ENCODE measurements at places on chromosomes 4 and X. TPM values are rescaled to one million over a fixed set of nuclear protein-coding genes. Genes with fewer than 3 reads are reported as not detected.

TMSB15C gene
- polyA plus RNA-seq: 0.89 TPM

DNA sequence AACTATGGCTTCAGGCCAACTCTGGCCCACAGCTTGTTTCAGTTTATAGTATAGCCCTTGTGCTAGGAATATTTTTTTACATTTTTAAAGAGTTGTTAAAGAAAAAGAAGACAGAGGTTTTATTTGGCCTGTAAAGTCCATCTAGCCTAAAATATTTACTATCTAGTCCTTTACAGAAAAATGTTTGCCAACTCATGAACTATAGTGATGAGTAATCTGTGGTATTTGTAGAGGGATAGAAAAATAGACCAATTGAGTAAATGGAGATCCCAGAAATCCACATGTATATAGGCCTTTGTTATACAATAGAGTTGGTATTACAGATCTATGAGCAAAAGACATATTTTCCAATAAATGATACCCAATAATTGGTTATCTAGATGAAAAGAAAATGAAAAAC is 288.7 kb downstream of the PRDM5 start:
- no peak for DNase-seq

DNA sequence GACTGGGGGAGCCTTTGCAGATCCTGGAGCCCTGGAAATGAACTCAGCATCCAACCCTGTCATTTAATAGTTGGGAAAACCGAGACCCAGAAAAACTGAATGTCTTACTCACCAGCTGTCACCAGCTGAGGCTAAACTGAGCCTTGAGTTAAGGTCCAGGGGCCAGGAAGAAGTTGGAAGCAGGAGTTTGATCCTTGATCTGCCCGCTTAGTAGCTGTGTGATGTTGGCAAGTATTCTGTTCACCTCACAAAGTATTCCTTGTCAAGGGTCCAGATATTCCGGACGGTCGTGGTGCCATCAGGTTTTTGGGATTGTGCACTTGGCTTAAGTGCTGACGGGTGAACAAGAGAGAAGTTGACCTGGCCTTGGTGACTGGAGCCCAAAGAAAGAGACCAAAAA is 30.7 kb upstream of the PROM1 start:
- no peak for DNase-seq

DNA sequence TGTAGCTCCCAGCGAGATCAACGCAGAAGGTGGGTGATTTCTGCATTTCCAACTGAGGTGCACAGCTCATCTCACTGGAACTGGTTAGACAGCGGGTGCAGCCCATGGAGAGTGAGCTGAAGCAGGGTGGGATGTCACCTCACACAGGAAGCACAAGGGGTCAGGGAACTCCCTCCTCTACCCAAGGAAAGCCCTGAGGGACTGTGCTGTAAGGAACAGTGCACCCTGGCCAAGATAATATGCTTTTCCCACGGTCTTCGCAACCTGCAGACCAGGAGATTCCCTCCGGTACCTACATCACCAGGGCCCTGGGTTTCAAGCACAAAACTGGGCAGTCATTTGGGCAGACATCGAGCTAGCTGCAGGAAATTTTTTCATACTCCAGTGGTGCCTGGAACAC is 216.4 kb upstream of the TET2 start:
- DNase-seq: no peak

GRIA3 gene
- polyA plus RNA-seq: not detected

PRDM8 gene
- 0.19 TPM for polyA plus RNA-seq

DNA sequence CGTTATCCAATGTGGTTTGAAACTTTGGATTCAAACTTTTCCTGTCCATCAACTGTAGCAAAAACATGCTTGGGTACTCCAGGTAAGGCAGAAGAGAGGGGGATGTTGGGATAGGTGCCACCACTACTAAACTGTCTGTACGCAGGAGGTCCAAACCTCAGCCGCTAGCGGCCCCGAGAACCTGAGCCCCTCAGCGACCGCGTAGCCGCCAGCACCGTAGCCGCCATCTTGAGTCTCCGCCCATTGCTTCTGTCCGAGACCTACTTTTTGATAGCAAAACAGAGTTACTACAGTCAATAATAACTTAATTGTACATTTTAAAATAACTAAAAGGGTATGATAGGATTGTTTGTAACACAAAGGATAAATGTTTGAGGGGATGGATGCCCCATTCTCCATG is 119.9 kb upstream of the GRID2 start:
- DNase-seq: no peak

- DNase-seq: no peak
These were observed 83.9 kb upstream of the MAP3K15 start for GRCh38 chrX:19599253-19599652.

TLR10 gene
- 162 TPM for polyA plus RNA-seq

- no peak for DNase-seq
These were observed 12.0 kb upstream of the WDR19 start for GRCh38 chr4:39170301-39170700.

DNA sequence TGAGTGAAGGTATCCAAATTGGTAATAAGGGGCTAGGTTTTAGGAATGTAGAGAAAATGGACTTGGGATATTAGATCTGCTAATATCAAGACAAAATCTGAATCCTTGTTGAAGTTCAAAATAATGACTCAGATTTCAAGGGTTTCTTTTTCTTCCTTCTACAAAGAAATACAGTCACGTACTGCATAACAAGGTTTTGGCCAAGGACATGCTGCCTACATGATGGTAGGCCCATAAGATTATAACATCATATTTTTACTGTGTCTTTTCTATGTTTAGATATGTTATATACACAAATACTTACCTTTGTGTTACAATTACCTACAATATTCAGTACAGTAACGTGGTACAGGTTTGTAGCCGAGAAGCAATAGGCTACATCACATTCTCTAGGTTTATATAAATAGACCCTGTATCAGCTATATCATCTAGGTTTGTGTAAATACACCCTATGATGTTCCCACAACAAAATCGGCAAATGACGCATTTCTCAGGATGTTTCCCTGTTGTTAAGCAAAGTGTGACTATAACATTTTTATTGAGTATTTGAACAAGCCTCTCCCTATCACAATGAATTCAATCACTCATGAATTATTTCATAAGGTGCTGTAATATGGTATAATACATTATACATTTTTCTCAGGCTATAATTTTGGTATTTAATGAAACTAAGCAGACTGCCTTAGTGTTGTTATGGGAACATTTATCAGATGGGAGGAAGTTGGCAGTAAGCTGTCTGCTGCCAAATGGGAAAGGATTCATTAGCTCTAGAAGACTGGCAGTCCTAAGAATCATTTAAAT is 186.3 kb downstream of the PPP3CA start:
- no peak for DNase-seq

STOX2 gene
- not detected for polyA plus RNA-seq

DNA sequence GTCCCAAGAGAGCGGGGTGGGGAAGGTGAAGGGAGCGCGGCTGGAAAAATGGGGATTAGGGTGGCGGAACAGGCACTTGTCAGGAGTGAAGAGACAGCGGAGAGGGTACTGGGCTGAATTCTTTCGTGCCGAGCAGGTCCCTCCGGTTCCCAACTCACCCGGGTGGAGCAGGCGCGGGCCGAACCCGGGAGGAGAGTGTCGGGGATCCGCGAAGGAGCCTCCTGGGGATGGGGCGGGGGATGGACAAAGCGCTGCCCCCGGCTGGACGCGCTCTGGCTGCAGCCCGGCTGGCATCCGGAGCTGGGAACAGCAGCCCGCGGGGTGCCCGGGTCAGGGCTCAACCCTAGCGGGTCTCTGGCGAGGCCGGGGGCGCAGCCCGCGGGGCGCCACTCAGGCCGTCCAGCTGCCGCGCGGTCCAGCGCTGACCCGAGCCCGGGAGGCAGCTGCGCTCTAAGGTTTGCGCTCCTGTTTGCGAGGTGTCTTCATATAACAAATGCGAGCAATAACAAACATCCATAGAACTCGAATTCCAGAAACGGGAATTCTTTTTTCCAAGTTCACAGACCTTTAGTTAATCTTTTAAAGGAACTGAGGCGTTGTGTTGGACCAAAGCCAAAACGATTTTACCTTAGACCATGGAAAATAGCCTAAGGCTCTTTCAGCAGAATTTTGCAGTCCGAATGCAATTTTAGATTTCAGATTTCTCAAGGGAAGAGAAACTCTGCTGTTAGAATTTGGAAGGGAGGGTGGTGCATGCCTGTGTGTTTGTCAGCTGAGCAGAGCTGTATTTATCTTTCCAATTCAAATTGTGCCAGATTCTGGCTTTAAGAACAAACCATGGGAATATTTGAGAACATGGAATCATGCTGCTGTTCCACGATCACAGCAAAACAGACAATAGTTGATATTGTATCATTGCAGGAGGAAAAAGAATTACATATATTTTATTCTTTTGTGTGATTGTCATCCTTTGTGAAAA is 744 bp downstream of the NPY5R start:
- DNase-seq: no peak

DNA sequence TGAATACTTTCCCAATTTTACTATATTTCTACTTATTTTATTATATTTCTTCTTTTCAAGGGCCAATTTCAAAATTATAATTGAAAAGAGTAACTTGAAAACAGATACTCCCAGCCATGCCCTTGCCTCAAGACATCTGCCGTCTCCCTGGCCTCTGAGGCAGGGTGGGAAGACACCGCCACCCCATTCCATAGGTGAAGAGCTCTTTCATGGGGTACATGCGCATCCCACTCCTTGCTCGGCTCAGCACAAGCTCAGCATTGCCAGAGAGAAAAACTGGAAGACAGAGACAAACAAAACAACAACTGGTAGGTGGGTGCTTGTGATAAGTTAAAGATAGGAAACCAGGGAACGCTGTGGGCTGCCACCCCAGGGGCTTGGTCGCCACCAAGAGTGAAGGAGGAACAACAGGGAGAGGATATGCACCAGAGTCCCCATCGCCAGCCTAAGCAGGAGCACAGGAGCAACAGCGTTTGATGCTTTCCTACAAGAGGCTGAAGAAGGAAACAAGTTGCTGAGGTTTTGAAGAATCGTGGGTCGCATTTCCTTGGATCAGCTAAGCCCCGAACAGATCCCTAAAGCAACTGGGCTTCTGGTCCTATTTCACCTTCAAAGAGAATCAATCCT is 11.3 kb downstream of the TMEM154 start:
- DNase-seq: no peak

LIMCH1 gene
- polyA plus RNA-seq: not detected

- no peak for DNase-seq
These were observed 4.0 kb downstream of the TIMP1 start for GRCh38 chrX:47586043-47586787.

GRCh38 chr4:58564695-58565475 is 1454.7 kb upstream of the IGFBP7 start:
- no peak for DNase-seq

- peak; percentile 14 for DNase-seq
These were observed 8.1 kb downstream of the COQ2 start for GRCh38 chr4:83276299-83277040.

DNA sequence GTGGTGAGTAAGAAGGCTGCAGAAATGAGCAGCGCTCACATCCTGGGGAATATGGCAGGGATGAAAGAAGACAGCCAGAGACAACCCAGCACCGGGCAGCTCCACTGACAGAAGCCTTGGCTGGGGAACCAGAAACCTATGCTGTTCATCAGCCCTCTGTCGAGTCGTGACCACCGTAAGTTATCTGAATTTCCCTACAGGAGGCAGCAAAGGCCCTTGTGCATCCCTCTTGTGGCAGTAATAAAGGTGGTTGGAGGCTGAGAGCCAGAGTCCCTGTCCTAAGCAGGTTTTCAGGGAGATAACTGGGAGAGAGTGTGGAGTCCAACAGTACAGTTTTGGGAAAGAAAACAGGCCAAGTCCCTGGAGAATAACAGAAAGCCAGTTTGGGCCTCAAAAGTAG is 194.0 kb upstream of the BOD1L1 start:
- DNase-seq: no peak

FANCB gene
- polyA plus RNA-seq: 5.4 TPM

- DNase-seq: no peak
These were observed 93.5 kb downstream of the CBLL2 start for GRCh38 chrX:22366166-22366702.

DNA sequence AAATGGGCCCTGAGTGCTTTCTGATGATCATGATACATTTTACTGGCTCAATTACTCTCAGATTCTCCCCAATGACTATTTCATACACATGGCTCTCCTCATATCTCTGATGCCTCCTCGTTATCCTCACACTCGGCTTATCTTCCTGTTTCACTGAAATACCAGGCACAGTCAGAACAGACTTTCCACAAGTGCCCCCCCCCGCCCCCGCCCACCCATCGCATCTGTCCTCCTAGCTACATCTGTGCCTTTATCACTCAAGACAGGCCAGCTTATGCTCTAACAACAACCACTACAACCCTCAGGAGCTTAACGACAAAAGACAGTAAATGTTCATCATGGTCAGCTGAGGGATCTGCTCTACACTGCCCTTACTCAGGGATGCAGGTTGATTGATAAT is 610.6 kb upstream of the DIPK2B start:
- DNase-seq: no peak

DNA sequence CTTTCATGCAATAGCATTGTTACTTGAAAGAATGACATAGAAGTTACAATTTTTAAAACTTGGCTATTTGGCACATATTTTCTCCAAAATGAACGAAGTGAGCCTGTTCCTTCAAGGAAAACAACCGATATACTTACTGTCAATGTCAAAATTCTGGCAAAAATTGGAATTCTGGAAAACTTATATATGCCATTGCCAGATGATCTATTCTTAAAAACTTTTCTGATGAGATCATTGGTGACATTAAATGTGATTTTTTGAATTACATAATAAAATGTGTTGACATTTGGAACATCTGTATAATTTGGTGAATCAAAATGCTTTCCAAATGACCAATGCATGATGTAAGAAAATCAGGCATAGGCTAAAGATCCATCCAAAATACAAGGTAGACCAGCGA is 209.0 kb downstream of the SCFD2 start:
- DNase-seq: no peak

- DNase-seq: no peak
These were observed 208.1 kb upstream of the ADGRL3 start for GRCh38 chr4:60992037-60992436.

DNA sequence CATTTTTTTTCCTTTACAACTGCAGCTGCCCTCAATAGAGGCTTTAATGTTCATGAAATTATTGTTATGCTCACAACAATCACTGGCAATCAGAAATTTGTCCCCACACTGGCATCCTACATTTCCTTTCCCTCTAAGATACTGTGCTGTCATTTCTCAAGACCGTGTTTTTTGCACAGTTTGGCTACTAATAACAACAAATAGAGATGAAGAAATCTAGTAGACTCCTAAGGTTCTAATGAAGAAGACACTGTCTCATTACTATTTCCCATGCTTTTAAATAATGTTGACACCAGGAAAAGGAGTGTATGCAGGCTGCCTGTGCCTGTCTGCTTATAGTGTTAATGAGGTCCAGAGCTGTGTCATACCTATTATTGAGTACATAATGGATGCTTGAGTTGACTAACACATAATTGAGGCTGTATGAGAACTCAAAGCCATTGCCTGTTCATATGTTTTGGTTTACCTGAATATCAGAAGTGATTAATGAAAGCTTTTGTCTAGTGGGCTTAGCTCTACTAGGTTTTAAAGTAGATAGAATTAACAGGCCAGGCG is 1.5 kb upstream of the EIF4E start:
- no peak for DNase-seq

GRCh38 chrX:151912221-151912620 is 468 bp upstream of the MAGEA4 start:
- DNase-seq: no peak

SLC38A5 gene
- 7.2 TPM for polyA plus RNA-seq

Data from naive B cell (primary cell).